ENCODE measurements at places on chromosomes 6 and 20.
A peak's percentile ranks its signal among the peaks of the same experiment; 100 is the strongest.

DNA sequence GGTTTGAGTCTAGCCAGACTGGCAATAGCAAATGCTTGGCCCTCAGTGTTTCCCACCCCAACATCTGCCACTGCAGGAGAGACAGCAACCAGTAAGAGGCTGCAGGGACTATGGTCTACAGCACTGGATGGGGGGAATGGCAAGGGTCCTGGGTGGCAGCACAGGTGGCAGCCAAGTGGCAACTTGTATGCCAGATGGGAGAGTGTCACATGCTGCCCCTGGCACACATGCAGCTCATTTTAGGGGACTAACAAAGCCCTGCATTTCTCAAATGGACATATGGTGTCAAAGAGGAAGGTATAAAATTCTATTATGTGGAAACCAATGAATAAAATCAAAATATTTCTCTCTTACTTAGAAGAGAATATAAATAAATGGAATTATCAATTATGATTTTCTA is 298.7 kb upstream of the MARCKS start:
- H3K27ac ChIP-seq = peak overlapping the region; percentile 55
- no peaks in the 10 kb centered on the region for H3K36me3 ChIP-seq
- H3K27me3 ChIP-seq = no peaks in the 10 kb centered on the region
- peaks cover 34% of the 10 kb centered on the region for H3K4me1 ChIP-seq
- DNase-seq = no peak

GRCh38 chr6:148971031-148971927 is 224.4 kb downstream of the UST start:
- 0 out of 2 replicates have a peak, but pooled peaks cover 6% of the 10 kb centered on the region for H3K27me3 ChIP-seq
- H3K36me3 ChIP-seq = no peaks in the 10 kb centered on the region

- H3K4me3 ChIP-seq = no peak overlapping the region
- H3K36me3 ChIP-seq = no peaks in the 10 kb centered on the region
- peaks cover 8% of the 10 kb centered on the region for H3K4me1 ChIP-seq
- no peak overlapping the region for H3K27ac ChIP-seq
Observed at GRCh38 chr20:17498641-17499040, 32.5 kb downstream of the BFSP1 start.

- H3K36me3 ChIP-seq = no peaks in the 10 kb centered on the region
- no peaks in the 10 kb centered on the region for H3K4me1 ChIP-seq
- no peak overlapping the region for H3K4me3 ChIP-seq
- no peak for DNase-seq
- H3K27me3 ChIP-seq = peaks cover 99% of the 10 kb centered on the region
- no peak overlapping the region for H3K27ac ChIP-seq
Observed at GRCh38 chr6:169160855-169161560, 92.6 kb downstream of the THBS2 start.

GRCh38 chr6:139334806-139335446 is 39.5 kb downstream of the CITED2 start:
- no peaks in the 10 kb centered on the region for H3K27me3 ChIP-seq
- H3K4me1 ChIP-seq = no peaks in the 10 kb centered on the region
- no peaks in the 10 kb centered on the region for H3K36me3 ChIP-seq
- no peak overlapping the region for H3K27ac ChIP-seq

DNA sequence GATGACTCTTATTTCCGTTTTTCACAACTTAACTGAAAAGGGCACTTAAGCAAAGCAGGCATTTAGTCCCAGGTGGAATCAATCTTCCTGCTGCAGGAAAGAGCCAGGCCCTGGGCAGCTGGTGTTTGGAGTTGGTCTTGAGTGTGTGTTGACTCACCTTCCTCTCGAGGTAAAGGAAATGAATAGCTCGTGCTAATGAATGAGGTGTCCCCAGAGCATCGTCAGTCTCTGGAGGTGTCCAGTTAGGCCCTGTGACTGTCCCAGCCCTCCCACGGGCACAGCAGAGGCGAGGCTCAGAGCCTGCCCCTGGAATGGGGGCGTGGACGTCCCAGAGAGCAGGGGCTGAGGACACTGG is 277.7 kb downstream of the NRN1 start:
- H3K27ac ChIP-seq = no peak overlapping the region
- H3K4me3 ChIP-seq = no peak overlapping the region
- H3K4me1 ChIP-seq = no peaks in the 10 kb centered on the region
- no peaks in the 10 kb centered on the region for H3K27me3 ChIP-seq

- H3K27ac ChIP-seq = no peak overlapping the region
- DNase-seq = no peak
- no peaks in the 10 kb centered on the region for H3K36me3 ChIP-seq
Observed at GRCh38 chr6:77011929-77012545, 451.3 kb downstream of the HTR1B start.

- H3K27me3 ChIP-seq = no peaks in the 10 kb centered on the region
- no peak overlapping the region for H3K4me3 ChIP-seq
- no peak for DNase-seq
- no peak overlapping the region for H3K27ac ChIP-seq
Observed at GRCh38 chr6:22099923-22100322, 196.9 kb downstream of the PRL start.

GRCh38 chr20:25867776-25868649 is 171.4 kb upstream of the ZNF337 start:
- H3K4me1 ChIP-seq = no peaks in the 10 kb centered on the region
- no peaks in the 10 kb centered on the region for H3K27me3 ChIP-seq
- H3K27ac ChIP-seq = no peak overlapping the region

GRCh38 chr6:118309337-118310093 is 238.6 kb upstream of the PLN start:
- H3K27ac ChIP-seq = no peak overlapping the region
- no peak overlapping the region for H3K4me3 ChIP-seq
- H3K36me3 ChIP-seq = no peaks in the 10 kb centered on the region
- no peaks in the 10 kb centered on the region for H3K27me3 ChIP-seq
- no peaks in the 10 kb centered on the region for H3K4me1 ChIP-seq

- no peak overlapping the region for H3K4me3 ChIP-seq
- H3K4me1 ChIP-seq = no peaks in the 10 kb centered on the region
- no peak overlapping the region for H3K27ac ChIP-seq
- peak; percentile 64 for DNase-seq
- no peaks in the 10 kb centered on the region for H3K27me3 ChIP-seq
Observed at GRCh38 chr6:76876922-76877553, 586.3 kb downstream of the HTR1B start.

DNA sequence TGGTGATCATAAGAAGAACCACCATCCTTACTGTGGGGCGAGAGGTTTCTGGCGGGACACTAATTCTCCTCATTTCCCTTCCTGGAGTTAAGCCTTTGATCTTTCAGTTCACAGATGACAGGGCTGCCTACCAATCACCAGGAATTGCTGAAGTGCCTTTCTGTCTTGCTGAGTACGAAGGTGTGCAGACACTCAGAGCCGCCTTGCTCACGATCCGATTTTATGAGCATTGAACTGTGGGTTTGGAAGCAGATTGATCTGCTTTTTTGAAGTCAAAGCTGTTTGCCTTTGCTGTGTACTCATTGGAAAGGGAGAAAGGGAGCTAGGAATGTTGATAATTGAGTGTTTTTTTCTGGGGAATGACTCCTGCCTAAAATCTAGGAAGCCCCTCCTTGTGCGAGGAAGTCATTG is 129.1 kb upstream of the SALL4 start:
- no peaks in the 10 kb centered on the region for H3K36me3 ChIP-seq
- no peak for DNase-seq
- H3K4me3 ChIP-seq = no peak overlapping the region
- no peak overlapping the region for H3K27ac ChIP-seq

GRCh38 chr6:114343782-114344144 is 940 bp upstream of the HS3ST5 start:
- H3K36me3 ChIP-seq = no peaks in the 10 kb centered on the region
- H3K4me3 ChIP-seq = peak overlapping the region; percentile 55
- no peak for DNase-seq
- H3K27ac ChIP-seq = no peak overlapping the region

Data from PC-9 (cell line).